Pulmonary artery endothelial cell (primary cell): ENCODE measurements at places on chromosomes 5 and 9. TPM values are rescaled to one million over a fixed set of nuclear protein-coding genes. Genes with fewer than 3 reads are reported as not detected.

IL4 gene
- total RNA-seq, result not detected in 2 replicates

IFNA2 gene
- total RNA-seq, result not detected in 2 replicates

NEUROG1 gene
- not detected in 2 replicates for total RNA-seq

APBA1 gene
- total RNA-seq, result 7.1 and 14.0 TPM in 2 replicates

IFNB1 gene
- total RNA-seq, result not detected in 2 replicates

VLDLR gene
- 2.7 and 9.9 TPM in 2 replicates for total RNA-seq

- no peak for DNase-seq
Measured at GRCh38 chr5:132915681-132916080, 42.2 kb downstream of the LEAP2 start.

- DNase-seq, result no peak
Measured at GRCh38 chr5:59703789-59704188, 189.7 kb downstream of the PDE4D start.

DNA sequence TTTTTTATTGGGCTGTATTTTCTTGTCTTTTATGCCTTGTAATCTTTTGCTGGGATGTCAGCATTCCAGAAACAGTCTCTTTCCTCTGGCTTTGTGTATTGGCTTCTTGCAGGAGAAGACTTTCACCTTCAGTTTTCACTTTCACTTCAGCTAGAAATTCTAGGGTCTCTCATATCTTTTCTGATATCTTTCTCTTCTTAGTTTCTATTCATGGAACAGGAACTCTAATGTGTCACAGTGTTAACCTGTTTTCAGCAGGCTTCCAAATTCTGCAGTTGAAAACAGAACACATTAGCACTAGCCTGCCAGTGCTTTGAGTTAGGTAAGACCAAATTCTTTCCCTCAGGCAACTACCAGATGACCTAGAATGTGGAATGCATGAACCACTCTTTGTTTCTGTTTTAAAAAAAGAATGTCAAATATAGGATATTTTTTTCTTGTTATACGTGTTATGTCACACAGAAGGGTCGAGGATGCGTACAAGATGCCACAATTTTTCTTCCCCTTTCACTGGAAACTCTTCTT lies 164.7 kb downstream of the TUSC1 start:
- DNase-seq, result no peak

- no peak for DNase-seq
Measured at GRCh38 chr5:89097103-89097502, 214.1 kb upstream of the MEF2C start.

DNA sequence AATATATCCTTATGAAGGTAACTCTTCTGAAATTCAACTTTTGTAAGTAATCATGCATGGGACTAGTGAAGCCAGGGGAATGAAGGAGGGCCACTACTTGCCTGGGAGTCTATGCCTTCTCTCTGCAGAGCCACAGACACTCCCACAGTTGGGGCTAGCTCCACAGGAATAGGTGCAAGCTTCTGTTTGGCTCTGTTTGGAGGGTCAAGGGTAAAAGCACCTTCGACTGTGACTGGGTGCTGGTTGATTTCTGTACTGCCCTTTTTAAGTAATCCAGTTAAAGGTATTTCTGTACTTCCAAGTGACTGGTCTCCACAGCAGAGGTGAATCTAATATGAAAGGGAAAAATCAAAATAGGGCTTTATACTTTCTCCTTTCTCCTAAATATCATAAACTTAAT lies 32.2 kb downstream of the CEP120 start:
- DNase-seq, result no peak

DNA sequence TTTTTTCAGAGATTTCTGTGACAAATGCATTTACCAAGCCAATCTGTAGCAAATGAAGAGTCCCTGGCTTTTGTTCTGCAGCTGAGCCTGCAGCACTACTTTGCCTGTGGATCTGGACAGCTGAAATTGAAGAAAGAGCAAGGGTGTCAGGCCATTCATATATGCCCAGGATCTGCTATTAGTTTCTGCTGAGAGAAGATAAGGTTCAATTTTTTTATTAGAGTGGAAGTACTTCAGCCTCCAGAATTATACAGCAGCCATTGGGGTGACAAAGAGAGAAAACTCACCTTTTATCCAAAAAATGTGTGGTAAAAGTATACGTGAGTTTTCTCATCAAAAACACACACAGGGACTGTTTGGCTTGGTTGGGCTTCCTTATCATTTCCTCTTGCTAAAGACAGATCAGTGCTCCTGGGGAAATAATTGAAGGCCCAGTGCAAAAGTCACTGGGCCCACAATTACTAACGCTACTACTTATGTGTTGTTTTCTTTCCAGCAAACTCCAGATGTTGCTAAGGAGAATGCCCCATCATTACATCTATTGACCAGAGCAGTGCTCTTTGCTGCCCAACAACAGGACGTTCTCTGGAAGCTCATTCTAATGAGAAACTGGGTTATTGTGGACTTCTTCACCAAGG lies 138.6 kb downstream of the CEMIP2 start:
- no peak for DNase-seq

DNA sequence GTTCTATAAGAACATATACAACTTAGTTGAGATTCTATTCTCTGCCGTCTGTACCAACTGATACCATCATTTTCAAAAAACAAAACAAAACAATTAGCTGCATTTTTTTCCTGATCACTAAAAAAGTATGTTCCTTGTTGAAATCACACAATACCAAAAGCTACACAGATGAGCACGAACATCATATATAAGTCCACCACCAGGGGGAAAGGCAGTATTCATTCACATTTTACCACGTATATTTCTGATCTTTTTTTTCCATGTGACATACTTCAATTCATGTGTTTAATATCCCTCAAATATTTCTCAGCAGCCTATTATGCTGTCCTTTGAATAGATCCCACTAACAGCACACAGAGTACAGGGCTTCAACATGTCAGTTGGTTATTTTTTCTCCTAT lies 40.6 kb downstream of the IRX2 start:
- DNase-seq, result no peak

GRCh38 chr9:110276781-110277180 lies 20.5 kb upstream of the TXN start:
- DNase-seq, result no peak

DNA sequence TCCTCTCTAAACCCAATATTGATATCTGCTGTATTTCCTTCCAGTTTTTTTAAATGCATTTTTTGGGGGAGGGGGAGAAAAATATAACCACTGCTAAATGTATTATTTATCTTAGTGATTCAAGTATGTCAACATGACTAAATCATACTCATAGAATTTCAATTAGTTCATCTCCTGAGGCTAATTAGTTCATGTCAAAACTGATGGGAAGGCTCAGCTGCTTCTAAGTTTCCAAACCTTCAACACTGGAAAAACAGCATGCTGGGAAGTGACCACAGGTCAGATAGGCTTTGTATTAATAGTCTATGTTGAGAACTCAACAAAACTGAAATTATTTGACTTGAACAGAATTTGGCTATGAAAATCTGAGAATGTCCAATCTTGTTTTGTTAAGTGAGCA lies 118.7 kb downstream of the TTLL11 start:
- DNase-seq, result no peak

DNA sequence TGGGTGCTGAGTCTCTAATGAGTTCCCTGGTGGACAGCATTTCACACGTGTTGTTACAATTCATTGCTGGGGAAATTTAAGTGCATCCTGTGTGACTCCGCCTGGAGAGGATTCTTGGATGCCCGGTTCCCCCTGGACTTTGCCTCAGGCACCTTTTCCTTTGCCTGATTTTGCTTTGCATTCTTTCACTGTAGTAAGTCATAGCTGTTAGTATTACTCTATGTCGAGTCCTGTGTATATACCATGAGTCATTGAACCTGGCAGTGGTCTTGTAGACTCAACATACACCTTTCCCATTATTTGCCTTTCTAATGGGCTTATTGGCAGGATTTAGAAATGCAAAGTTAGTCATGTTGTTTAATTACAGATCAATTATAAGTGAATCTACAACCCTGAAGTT lies 81.9 kb upstream of the DHFR start:
- DNase-seq, result no peak

DNA sequence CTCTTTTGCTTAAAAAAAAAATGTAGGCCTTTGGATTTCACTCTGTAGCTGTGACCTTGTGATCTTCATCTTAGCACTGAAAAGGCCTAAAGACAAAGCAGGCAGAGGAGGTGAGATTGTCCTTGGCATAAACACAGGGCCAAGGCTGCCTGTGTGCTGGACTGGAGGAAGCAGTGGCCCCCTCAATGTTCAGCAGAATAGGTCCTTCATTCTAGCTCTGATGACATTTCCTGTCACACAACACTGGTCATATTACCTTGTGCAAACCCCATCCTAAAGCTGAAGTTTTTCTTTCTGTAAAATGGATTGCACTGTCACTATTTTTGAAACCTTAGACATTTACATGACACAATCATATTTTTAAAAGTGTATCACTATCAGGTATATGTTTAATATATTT lies 147.4 kb downstream of the INSYN2B start:
- no peak for DNase-seq

DNA sequence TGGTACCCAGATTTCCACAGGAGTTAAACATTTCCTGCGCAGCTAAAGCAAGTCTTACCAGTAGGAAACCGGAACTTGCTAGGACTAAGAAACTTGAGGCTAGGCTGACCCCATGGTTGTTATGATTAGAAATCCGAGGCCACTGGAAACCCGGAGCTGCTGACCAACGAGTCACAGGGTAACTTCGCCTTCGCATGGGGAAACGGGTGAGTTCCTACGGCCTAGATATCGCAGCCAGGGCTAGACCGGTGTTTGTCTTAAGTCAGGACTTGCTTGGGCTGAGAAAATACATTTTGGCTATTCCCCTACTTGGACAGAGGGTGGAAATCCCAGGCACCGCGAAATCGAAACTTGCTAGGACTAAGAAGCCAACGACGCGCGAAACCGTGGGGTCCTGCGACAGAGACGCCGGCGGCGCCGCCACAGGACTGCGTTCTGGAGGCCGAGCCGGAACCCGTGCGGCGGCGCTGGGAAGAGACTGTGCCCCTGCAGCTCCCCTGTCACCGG lies 1.6 kb upstream of the ANXA2R start:
- no peak for DNase-seq

- no peak for DNase-seq
Measured at GRCh38 chr5:175257128-175257846, 186.7 kb downstream of the DRD1 start.

GRCh38 chr5:42779083-42779482 lies 22.5 kb downstream of the CCDC152 start:
- no peak for DNase-seq

DNA sequence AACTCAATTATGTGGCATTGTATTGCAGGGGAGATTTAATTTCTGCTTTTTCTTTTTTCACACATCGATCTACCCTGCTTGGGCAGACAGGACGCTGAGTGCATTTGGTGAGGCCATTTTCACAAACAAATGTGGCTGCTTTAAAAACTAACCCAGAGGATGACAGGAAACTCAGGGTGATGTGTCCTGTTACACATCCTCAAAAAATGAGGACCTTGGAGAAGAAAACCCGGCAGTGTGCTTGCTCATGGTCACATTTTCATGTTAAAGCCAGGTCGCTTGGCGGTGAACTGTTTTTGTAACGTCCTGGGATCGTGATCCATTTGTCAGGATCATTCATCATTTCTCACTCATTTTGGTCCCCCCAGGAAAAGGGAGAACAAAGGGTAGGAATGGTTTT lies 478.3 kb upstream of the ADAMTS16 start:
- DNase-seq, result no peak

GRCh38 chr5:123204251-123204650 lies 115.2 kb downstream of the PRDM6 start:
- DNase-seq, result no peak

- DNase-seq, result no peak
Measured at GRCh38 chr9:34252670-34253459, 74.0 kb downstream of the UBAP1 start.
